ENCODE measurements at places on chromosomes 13 and 19.

DNA sequence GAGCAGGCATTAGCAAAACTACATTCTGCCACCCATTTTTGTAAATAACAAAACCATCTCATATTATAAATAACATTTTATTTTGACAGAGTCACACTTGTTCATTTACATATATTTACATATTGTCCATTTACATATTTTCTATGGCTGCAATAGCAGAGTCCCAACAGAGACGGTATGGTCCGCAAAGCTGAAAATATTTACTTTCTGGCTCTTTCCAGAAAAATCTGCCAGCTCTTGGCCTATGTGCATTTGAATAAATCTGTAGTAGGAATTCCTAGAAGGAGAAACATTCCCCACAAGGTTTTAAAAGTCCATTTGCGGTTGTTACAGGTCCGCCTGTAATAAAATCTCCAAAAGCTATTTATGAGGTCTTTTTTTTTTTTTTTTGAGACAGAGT is 5.7 kb upstream of the TSPAN16 start:
- DNase-seq = no peak

GRCh38 chr13:112079696-112080095 is 12.7 kb downstream of the SOX1 start:
- no peak for DNase-seq

DNA sequence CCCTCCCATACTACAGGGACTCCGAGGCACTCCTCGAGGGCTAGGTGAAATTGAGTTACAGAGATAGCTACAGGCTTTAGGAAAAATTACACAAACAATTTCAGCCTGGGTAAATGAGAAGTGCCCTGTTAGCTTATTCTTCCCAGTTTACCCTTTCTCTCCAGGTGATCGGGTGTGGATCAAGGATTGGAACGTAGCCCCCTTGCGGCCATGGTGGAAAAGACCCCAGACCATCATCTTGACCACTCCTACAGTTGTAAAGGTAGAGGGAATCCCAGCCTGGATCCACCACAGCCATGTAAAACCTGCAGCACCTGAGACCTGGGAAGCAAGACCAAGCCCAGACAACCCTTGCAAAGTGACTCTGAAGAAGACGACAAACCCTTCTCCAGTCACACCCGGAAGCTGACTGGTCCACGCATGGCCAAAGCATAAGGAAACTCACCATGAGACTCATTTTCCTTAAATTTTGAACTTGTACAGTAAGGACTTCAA is 600.6 kb downstream of the UQCRFS1 start:
- DNase-seq = no peak

DNA sequence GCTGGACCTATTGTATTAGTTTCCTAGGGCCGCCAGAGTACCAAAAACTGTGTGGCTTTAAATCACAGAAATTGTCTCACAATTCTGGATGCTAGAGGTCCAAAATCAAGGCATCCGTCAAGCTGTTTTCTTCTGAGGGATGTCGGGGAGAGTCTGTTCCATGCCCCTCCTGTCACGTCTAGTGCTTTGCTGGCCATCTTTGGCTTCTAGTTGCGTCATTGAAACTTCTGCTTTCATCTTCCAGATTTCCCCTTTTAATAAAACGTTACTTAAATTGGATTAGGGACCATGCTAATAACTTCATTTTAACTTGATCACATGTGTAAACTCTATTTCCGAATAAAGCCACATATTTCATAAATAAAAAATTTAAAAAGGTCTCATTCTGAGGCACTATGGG is 47.5 kb downstream of the TRPM4 start:
- no peak for DNase-seq

GRCh38 chr19:48750771-48751504 is 1.5 kb downstream of the FUT1 start:
- no peak for DNase-seq

- no peak for DNase-seq
Observed at GRCh38 chr19:2081873-2082810, 14.0 kb downstream of the MOB3A start.

- DNase-seq = peak; percentile 62
Observed at GRCh38 chr13:50208826-50209335, 193.6 kb downstream of the KCNRG start.

GRCh38 chr13:78632996-78633395 is 26.0 kb downstream of the OBI1 start:
- DNase-seq = no peak

GRCh38 chr19:29260477-29261317 is 47.7 kb upstream of the UQCRFS1 start:
- peak; percentile 63 for DNase-seq

- DNase-seq = peak; percentile 35
Observed at GRCh38 chr19:44820648-44821609, 12.0 kb downstream of the BCAM start.

DNA sequence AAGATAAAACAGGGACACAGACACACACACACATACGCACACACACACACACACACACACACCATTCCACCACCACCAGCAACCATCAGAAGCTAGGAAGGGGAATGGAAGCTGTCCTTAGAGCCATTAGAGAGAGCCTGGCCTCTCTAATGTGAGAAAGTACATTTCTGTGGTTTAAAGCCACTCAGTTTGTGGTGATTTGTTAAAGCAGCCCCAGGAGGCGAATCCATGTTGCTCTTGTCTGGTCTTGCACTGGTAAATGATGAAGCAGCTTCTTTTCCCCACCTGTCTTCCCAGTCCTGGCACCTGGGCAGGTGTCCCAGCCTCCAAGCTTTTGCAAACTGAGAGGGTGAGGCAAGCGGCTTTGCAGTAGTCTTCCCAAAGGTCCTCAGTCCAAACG is 118.9 kb upstream of the KL start:
- DNase-seq = no peak

DNA sequence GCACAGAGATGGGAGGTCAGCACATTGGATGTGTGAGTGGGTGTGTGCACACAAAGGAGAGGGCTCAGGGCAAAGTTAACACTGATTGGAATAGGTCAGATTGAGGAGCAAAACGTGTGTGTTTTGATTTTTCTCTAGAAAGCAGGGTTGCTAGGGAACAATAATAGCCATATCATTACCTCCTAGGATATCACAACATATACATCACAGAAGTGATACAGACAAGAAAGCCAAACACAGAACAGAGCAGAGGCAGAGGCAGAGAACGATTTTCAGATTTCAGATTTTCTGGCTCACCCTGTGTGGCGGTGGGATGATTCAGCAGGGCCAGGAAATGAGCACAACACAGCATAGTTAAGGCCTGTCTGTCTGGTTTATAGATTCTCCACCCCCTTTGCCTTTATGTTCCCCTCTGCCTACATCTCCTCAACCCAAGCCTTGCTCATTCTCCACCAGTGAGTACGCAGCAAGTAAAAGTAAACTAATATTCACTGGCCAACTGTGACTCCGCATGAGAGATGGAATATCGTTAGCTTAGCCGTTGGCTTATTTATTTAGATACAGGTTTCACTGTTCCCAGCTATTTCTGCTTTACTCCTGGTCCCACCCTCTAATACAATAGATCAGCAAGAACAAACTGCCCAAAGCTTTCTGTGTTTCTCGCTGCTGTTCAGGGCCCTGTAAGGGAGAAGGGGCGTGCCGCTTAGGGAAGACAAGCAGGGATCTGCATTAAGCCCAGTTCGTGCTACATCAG is 182.7 kb upstream of the TSC22D1 start:
- no peak for DNase-seq

DNA sequence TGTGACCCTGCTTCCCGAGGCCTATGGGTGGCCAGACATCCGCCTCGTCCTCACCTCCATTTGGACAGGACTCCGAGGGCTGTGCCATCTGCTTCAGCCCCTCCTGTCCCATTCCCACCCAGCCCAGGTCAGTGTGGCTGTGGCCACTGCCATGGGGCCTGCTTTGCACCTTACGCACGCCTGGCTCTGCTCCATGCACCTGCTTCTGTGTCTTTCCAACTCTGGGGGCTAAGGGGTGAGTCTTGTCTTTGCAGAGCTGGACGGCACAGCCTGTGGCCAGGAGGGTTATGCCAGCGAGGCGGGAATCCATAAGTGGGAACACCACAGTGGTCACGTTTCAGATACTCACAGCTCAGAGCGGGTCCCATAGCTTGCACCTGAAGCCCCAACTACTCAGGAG is 5.2 kb upstream of the ZNF554 start:
- no peak for DNase-seq

- no peak for DNase-seq
Observed at GRCh38 chr13:71338070-71338469, 528.9 kb downstream of the DACH1 start.

DNA sequence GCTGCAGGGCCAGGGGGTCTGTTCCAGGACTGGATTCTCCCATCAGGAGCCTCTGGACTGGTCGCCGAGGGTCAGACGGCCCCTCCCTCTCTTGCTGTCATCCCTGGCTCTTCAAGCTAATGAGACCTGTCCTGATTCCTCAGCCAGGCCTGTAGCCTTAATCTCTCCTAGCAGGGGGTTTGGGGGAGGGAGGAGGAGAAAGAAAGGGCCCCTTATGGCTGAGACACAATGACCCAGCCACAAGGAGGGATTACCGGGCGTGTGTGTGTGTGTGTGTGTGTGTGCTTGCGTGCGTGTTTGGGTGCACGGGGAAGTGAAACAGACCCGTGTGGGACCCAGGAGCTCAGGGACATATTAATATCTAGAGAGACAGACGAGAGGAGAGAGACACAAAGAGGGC is 1.9 kb upstream of the CRX start:
- peak; percentile 70 for DNase-seq

DNA sequence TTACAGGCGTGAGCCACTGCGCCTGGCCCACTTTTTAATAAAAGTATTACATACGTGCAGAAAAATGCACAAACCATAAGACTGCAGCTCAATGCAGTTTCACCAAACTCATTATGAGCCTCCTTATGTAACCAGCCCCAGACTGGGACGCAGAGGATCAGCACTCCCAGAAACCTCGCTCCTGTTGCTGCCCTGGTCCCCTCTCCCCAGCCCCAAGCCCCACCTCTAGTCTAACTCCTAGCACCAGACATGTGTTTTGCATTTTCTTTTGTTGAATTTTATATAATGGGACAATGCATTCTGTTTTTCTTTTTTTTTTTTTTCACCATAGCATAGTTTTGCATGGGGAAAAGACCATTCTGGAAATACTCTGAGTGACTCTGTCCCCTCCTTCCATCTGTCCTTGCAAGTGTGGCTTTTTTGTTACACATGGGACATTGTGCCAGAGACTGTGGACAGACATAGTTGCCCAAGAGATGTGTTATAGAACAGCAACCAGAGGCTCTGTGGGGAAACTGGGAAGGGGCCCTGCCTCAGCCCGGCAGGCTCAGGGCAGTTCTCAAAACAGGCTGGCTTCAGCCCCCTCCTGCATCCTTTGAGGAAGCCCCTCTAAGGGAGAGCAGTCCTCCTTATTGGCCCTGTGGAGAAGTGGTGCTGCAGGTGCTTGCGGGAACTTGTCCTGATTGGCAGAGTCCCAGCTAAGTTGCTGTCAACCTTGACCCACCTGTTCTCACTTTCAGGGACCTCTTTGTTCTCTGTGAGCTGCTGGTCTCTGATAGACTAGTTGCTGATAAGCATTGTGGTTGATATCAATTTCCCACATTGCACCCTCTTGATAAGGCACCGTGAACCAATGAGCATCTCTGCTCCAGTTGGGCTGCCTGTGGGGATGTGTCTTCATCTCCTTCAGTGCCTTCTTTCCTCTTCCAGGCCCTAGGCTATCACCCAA is 13.8 kb upstream of the OLFM4 start:
- no peak for DNase-seq

GRCh38 chr13:36261011-36261410 is 36.6 kb downstream of the CCDC169 start:
- DNase-seq = no peak

DNA sequence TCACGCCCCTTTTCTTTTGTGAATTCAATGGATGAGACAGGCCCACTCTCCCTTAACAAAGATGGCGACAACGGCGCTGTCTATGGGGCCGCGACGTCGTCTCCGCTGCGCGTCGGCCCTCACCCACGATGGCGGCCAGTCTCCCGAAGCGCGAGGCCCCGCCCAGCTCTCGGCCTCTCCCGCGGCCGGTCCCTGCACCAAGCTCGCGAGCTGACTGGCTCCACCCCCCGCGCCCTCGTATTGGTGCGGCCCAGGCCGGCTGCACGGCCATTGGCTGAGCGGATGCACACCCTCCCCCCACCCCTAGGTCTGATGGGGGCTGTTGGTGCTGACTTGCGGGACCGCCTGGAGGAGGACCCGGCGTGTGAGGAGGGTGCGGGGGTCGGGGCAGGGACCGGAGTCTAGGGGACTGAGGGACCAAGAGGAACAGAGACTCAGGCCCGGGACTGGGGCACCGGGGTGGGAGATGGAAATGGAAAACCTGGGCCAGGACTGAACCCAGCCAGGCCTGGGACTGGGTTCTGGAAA is 4.8 kb downstream of the SPHK2 start:
- peak; percentile 92 for DNase-seq

DNA sequence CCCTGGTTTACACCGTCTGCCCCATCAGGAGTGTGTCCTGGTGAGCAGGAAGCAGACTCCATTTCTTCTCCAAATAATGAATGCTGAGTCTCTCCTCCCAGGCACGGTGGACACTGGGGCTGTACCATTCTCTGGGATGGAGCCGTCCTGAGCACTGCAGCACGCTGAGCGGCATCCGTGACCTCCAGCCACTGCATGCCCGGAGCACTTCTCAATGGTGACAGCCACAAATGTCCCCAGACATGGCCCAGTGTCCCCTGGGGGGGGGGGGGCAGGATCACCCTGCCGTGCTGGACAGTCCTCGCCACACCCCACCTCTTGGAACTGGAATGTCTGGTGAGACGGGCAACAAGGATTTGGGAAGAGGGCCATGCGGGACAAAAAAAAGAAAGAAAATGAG is 37.4 kb downstream of the GNG7 start:
- DNase-seq = no peak

- peak; percentile 67 for DNase-seq
Observed at GRCh38 chr19:12194827-12195731, 32.2 kb downstream of the ZNF136 start.

DNA sequence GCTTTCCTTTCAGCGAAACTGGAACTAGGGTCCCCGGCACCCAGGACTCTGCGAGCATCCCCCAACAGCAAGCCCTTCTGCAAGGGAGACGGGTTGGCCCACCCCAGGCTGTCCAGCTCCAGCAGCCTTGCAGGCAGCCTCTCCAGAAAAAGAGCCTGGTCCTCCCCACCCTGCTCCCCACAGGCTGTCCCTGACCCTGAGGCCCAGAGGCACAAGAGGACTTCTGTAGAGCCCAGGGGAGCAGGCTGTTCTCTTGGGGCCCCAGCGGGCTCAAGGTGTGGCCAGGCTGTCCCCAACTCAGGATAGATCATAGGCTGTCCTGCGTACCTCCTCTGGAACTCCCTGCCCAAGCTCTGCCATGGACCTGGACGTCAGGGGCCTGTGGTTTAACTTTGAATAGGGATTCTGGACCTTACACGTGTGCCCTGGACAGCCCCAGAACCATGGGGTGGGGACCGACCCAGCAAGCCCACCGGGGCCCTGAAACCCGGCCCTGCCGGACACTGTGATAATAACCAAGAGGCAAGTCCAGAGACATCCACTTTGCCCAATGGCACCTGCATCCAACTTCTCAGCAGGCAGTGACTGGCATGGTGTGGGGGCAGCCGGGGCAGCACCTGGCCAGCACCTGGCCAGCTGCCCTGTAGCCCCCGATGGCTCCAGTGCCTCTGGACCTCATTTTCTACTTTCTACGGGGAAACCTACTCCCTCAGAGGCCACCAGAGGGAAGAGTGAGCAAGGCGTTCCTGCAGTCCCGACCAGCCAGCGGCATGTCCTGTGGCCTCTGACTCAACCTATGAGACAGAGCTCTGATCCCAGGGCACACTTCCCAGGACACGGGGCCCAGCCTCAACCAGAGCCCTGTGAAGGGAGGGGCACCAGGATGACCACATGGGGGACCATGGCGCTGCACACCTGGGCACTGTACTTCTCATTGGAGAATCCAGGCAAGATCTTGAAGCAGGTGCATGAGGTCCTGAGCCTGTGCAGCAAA is 50.9 kb upstream of the TPM4 start:
- peak; percentile 56 for DNase-seq
